Activated naive CD8-positive, alpha-beta T cell treated with anti-CD3 and anti-CD28 coated beads, Interleukin-2, amount 50 U/mL, for 24 hours (primary cell): ENCODE measurements at places on chromosomes 16 and 17.

- no peak overlapping the region for H3K4me3 ChIP-seq
- H3K27ac ChIP-seq = no peak overlapping the region
- peaks cover 1% of the 10 kb centered on the region for H3K36me3 ChIP-seq
- peaks cover 37% of the 10 kb centered on the region for H3K4me1 ChIP-seq
- no peak for DNase-seq
Measured at GRCh38 chr17:83086907-83087787, 7.7 kb downstream of the METRNL start.

DNA sequence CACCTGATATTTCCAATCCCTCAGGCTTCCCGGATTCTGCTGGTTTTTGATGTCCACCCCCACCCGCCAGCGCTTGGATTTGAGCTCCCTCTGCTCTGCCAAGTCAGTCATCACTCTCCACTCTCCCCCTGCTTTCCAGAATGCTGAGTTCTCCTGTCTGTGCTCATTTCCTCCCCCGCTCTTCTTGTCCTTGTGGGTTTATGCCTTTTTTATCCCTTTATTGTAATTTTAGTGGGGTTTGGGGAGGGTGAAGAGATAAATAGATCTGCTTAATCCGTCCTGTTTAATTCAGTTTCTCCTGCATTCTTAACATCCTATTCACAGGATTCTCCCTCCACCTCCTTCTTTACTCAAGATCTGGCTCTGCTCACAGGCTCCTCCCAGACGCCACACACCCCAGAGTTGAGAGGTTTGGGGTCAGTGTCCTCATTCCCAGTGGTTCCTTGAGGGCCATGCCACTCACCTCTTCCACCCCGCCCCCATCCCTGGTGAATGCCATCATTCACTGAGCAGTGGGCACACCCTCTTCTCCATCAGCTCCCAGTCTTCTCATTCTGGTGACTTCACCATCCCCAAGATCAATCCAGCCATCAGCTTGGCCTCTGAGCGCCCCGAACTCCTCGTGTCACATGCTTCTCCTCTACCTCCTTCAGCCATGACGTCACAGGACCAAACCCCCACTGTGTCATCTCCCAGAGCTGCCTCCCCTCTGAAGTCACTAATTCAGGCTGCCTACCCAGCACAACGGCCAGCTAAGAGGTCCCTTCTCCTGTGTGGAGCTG lies 15.1 kb upstream of the GUCY2D start:
- H3K27ac ChIP-seq = no peak overlapping the region
- no peak overlapping the region for H3K4me3 ChIP-seq
- H3K4me1 ChIP-seq = peaks cover 20% of the 10 kb centered on the region
- DNase-seq = no peak
- H3K27me3 ChIP-seq = peaks cover 3% of the 10 kb centered on the region
- H3K36me3 ChIP-seq = no peaks in the 10 kb centered on the region

- H3K27me3 ChIP-seq = no peaks in the 10 kb centered on the region
- H3K4me3 ChIP-seq = no peak overlapping the region
- H3K4me1 ChIP-seq = peaks cover 31% of the 10 kb centered on the region
- no peak for DNase-seq
Measured at GRCh38 chr17:81557276-81558114, 5.3 kb upstream of the FAAP100 start.

- H3K27ac ChIP-seq = no peak overlapping the region
- H3K4me1 ChIP-seq = peaks cover 7% of the 10 kb centered on the region
- peaks cover 9% of the 10 kb centered on the region for H3K27me3 ChIP-seq
- DNase-seq = no peak
- H3K4me3 ChIP-seq = no peak overlapping the region
Measured at GRCh38 chr16:57871456-57871855, 69.2 kb upstream of the KIFC3 start.

DNA sequence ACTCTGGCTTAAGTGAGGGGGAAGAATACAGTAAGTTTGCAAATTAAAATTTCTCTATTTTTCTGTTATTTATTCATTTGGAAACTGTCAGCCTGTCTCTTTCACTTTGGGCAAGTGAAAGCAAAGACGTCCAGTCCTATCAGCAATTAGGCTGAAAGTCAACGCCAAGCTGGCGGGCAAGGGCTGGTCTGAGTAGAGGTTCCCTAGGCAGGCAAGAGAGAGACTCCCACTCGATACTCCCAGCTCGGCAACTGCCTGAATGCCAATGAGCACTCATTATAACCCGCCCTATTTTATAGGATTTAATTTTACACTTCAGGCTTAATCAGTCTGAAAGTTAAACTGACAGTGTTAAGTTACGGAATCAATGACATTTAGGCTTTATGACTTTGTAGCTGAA lies 14.3 kb upstream of the SLC38A8 start:
- DNase-seq = no peak
- H3K27ac ChIP-seq = no peak overlapping the region
- H3K36me3 ChIP-seq = peaks cover 37% of the 10 kb centered on the region
- no peaks in the 10 kb centered on the region for H3K27me3 ChIP-seq

- no peak for DNase-seq
- no peak overlapping the region for H3K4me3 ChIP-seq
- H3K27ac ChIP-seq = peak overlapping the region; percentile 74
- H3K36me3 ChIP-seq = peaks cover 89% of the 10 kb centered on the region
- H3K27me3 ChIP-seq = no peaks in the 10 kb centered on the region
Measured at GRCh38 chr16:16120382-16121184, 102.7 kb downstream of the ABCC6 start.

DNA sequence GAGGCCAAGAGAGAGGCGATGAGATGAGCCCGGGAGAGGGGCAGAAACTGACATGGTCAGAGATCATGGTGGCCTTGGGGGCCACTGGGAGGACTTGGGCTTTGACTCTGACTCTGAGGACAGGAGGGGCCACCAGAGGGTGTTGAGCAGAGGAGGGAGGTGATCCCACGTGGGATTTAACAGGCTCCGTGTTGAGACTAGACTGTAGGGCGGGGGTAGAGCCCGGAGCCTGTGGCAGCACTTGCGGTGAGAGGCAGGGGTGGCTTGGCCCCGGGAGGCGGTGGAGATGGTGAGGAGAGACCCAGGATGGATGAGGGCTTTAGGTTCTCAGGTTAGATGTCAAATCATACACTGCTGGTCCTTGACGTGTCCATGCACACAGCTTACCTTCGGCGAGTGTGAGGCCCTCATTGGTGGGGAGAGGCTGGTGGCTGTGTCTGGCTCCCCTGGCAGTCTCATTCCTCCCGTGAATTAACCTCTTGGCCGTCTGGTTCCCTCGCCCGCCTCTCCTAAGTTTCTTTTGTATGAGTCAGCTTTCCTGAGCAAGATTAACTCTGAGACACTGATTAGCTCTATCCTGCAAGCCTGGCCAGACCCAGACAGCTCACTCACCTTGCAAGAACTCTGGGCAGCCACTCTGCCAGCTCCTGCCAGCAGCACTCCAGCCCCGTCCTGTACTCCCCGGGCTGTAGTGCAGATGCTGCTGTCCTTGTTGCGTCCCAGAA lies 39.7 kb downstream of the VPS35L start:
- no peak for DNase-seq
- no peaks in the 10 kb centered on the region for H3K27me3 ChIP-seq
- H3K36me3 ChIP-seq = peaks cover 23% of the 10 kb centered on the region
- H3K27ac ChIP-seq = no peak overlapping the region
- no peak overlapping the region for H3K4me3 ChIP-seq

GRCh38 chr17:47205419-47205963 lies 3.7 kb upstream of the MYL4 start:
- peak overlapping the region; percentile 71 for H3K4me3 ChIP-seq
- H3K4me1 ChIP-seq = peaks cover 47% of the 10 kb centered on the region
- no peaks in the 10 kb centered on the region for H3K36me3 ChIP-seq
- H3K27me3 ChIP-seq = no peaks in the 10 kb centered on the region

DNA sequence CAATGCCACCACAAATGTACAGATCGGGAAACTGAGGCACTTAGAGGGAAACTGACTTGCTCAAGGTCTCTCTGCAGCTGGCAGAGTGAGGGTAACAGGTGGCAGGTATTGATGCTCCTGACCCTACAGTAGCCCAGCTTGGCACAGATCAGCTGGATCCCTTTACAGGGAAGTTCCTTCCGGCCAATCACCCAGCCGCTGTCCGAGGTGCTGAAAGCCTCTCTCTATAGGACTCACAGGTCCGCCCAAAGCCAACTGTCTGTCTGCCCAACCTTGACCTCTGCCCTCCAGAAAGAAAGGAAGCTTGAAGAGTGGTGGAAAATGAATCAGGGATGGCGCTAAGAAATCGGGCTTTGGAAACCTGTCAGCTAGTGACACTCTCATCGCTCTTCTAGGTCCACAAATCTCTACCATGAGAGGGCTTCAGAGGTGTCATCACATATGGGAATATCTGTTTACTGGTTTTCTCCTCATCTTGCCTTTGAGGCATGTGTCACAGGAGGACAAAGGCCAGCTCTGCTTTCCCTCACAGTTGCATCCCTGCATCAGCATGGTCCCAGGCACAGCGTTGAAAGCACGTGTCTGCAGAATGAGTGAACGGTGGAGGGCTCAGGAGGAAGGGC lies 246.2 kb downstream of the KATNIP start:
- H3K27ac ChIP-seq = no peak overlapping the region
- peaks cover 2% of the 10 kb centered on the region for H3K36me3 ChIP-seq
- H3K4me1 ChIP-seq = no peaks in the 10 kb centered on the region
- H3K27me3 ChIP-seq = peaks cover 6% of the 10 kb centered on the region

- no peaks in the 10 kb centered on the region for H3K36me3 ChIP-seq
- DNase-seq = no peak
- no peak overlapping the region for H3K4me3 ChIP-seq
Measured at GRCh38 chr17:63505341-63505740, 17.8 kb upstream of the KCNH6 start.

- no peak overlapping the region for H3K27ac ChIP-seq
- no peaks in the 10 kb centered on the region for H3K36me3 ChIP-seq
- H3K4me1 ChIP-seq = no peaks in the 10 kb centered on the region
- peaks cover 22% of the 10 kb centered on the region for H3K27me3 ChIP-seq
- no peak overlapping the region for H3K4me3 ChIP-seq
- no peak for DNase-seq
Measured at GRCh38 chr17:43842975-43843325, 4.0 kb upstream of the CD300LG start.

GRCh38 chr16:76955629-76956028 lies 235.4 kb upstream of the MON1B start:
- no peak for DNase-seq
- H3K27me3 ChIP-seq = no peaks in the 10 kb centered on the region
- no peak overlapping the region for H3K4me3 ChIP-seq
